ENCODE measurements at places on chromosomes 4 and X.

DNA sequence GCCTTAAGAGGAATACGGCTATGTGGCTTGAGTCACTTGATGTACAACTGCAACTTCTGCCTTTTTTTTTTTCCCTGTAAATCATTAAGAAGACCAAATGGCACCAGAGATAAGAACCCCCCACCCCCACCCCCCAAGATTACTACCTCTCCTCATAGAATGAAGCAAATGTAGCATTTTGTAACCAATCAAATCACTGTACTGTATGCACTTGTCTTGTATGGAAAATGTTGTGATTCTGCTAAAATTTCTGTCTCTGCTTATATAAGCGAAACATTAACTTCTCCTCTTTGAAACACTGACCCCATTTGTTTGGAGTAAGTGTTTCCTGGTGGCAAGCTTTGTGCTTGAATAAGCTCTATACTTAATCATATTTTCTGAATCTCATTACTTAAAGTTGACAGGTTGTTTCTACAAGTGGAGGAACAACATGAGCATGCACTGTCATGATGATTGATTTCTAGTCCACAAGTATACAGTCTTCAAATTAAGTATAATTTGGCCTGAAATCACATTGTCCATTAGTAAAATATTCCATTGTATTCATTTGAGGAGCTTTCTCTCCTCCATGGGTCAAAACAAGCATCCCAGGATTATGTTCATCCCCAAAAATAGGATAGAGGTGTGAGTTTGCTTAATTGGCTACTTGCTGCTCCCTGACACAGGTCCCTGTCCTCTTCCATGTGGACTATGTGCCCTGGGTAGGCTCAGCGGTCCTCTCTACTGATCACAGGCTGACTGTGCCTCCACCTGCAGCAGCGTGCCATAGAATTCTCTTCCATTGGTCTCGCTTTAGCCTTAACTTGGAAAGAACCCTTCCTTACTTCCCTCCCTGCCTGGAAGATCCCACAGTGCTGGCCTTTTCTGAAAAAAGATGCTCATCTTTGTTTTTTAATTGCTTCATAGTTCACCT lies 104.0 kb upstream of the BMP2K start:
- no peaks in the 10 kb centered on the region for H3K36me3 ChIP-seq
- no peak for DNase-seq
- no peaks in the 10 kb centered on the region for H3K4me1 ChIP-seq
- H3K27ac ChIP-seq: no peak overlapping the region
- H3K27me3 ChIP-seq: no peaks in the 10 kb centered on the region

DNA sequence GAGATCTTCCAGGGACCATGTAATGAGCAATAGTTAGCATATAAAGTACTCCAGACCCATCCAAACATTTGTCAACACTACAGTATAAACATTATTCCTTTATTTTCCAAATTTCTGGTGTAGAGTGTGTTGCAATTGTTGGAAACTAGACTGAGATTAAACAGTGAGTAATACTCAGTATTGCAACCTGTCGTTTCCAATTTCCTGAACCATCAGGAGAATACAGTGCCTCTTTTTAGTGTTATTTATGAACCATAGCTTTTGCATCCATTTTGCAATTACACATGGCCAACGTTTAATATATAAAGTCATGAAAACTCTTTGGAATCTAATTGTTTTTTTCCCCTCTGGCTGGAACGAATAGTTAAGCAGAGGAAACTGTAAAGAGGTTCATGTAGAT lies 58.3 kb upstream of the DHRSX start:
- H3K27me3 ChIP-seq: peaks cover 4% of the 10 kb centered on the region
- DNase-seq: no peak
- no peaks in the 10 kb centered on the region for H3K4me1 ChIP-seq
- no peak overlapping the region for H3K4me3 ChIP-seq
- H3K27ac ChIP-seq: no peak overlapping the region

DNA sequence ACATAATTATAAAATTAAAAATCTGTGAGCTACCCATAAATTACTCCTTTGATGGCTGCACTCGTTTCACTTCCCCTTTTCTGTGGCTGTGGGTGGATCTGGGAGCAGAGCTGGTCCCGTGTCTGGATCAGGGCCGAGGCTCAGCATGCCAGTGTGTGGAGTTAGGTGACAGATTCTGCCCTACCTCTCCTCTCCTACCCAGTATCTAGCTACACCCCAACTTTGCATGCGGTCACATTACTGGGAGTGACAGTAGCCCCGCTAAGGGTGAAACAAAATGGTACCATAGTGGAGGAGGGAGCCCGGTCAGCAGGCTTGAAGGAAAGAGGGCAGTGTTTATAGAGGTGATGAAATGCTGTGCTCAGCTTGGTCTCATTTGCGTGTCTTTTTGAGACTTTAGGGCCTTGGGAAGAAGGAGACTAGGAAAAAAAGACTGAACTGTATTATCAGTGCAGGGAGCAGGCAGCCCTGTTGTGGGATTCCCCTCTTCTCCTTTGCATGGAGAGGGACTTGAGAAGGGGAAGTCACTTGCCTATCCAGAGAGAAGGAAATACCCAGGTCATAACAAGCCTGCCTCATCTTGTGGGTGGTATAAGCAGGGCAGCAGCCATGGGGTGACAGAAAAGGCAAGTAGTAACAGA lies 48.4 kb downstream of the ARHGAP10 start:
- H3K27me3 ChIP-seq: no peaks in the 10 kb centered on the region
- H3K36me3 ChIP-seq: no peaks in the 10 kb centered on the region
- peak overlapping the region; percentile 62 for H3K27ac ChIP-seq
- peaks cover 45% of the 10 kb centered on the region for H3K4me1 ChIP-seq
- DNase-seq: no peak

- peaks cover 6% of the 10 kb centered on the region for H3K4me1 ChIP-seq
- peak overlapping the region; percentile 63 for H3K27ac ChIP-seq
- H3K4me3 ChIP-seq: no peak overlapping the region
- DNase-seq: peak; percentile 71
Observed at GRCh38 chr4:168765726-168766125, 244.3 kb downstream of the CBR4 start.

DNA sequence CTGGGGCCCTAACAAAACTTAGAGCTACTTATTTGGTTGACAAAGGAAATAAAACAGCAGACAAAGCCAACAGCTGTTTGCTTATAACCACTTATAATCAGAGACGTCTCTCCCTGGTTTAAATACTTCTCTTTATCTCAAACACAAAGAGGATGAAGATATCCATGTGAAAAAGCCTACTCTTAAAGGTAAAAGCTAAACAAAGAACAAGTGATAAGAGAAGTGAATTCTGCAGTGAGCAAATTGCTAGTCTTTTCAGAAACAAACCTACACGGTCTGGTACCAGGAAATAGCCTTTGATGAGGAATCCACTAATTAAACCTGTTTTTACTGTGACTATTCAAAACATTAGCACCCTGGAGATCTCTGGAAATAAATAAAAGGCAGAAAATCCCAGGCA lies 46.7 kb downstream of the GRIA3 start:
- H3K4me3 ChIP-seq: no peak overlapping the region
- no peaks in the 10 kb centered on the region for H3K4me1 ChIP-seq
- no peaks in the 10 kb centered on the region for H3K36me3 ChIP-seq
- no peak overlapping the region for H3K27ac ChIP-seq
- no peaks in the 10 kb centered on the region for H3K27me3 ChIP-seq
- DNase-seq: no peak

Measured in suprapubic skin (tissue), 4 donors.